ENCODE measurements at places on chromosomes 13 and 19.

DNA sequence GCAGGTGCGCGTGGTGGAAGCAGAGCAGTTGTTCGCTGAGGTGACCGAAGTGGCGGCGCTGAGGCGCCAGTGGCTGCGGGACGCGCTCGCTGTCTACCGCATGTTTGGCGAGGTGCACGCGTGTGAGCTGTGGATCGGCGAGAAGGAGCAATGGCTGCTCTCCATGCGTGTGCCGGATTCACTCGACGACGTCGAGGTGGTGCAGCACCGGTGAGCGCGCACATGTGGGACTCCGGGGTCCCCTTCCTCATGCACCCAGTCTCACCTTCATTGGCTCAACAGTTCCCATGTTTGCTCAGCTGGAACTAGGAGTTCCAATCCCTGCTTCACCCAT, 46.5 kb downstream of the SPTBN4 start:
- DNase-seq = no peak

- DNase-seq = no peak
Measured at GRCh38 chr19:55086730-55087541, 11.3 kb downstream of the EPS8L1 start.

- no peak for DNase-seq
Measured at GRCh38 chr13:71017607-71018006, 849.4 kb downstream of the DACH1 start.

GRCh38 chr13:48615049-48615448, 38.7 kb upstream of the CYSLTR2 start:
- no peak for DNase-seq

DNA sequence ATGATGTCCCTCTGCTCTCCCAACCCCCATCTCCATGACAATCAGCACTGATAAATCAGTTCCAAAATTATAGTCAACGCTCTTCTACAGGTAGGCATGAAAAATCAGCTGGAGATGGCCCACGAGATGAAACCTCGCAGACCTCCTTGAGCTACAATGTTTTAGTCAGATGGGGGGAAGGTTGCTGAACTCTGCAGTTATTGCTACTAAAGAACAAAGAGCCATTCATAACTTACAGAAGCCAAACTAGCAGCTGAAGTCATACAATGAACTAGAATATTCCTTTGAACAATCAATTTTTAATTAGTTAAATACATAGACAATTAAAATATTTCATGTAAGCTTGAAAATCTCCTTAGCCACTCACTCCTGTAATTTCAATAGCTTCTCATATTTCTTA, 179.2 kb downstream of the NHLRC3 start:
- DNase-seq = no peak

- no peak for DNase-seq
Measured at GRCh38 chr13:42266473-42266872, 5.5 kb upstream of the AKAP11 start.

DNA sequence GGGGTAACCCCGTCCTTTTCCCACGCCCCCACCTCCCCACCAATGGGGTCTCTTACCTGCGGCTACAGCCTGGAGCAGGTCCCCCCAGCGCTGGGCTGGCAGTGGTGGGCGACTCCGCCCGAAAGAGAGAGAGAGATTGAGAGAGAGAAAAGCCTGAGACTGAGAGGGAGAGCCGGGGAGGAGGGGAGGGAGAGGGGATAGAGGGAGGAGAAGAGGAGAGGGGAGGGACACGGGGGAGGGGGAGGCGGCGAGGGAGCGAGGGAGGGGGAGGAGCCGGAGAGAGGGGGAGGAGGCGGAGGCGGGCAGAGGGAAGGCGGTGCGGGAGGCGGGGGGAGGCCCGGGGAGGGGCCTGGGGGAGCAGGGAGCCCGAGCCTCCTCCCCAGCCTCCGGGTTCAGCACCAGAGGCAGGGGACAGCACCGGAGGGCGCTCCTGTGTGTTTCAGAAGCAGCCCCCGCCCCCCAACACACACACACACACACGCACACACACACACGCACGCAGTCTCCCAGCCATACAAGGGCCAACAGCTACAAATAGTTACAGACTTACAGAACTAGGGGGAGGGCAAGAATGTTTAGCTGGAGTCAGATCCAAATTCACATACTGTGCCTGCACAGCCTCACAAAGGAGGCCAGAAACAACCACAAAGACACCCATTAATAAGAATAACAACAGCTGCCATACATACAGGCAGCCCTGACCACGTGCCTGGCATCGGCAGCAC, at the start of gene SLC8A2:
TSS of gene SLC8A2 (minus strand) at position 161 of the 725 bp plus-strand sequence. CDS start 5,490 bp downstream, outside the sequence.
- DNase-seq = peak; percentile 43

DNA sequence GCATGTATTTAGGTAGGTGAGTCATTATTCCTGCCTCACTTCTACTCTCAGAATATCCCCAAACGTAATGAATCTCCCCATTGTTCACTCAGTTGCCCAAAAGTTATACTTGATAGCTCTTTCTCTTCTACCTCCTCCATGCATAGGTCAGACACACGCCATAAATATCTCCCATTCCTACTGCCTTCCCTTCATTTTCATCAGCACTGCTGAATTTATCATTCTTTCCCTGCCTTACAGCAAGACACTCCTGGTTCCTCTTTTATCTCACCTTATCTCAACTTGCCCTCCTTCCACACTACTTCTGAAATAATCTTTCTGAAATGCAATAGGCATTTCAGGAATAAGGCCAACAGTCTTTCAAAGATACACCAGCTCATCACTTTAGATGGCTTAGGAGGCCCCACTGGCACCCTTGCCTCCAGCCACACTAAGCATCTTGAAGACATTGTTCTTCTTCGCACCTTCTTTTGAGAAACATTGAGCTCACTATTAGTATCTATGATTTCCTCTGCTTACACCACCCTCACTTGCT, 333.9 kb downstream of the MYO16 start:
- DNase-seq = no peak

DNA sequence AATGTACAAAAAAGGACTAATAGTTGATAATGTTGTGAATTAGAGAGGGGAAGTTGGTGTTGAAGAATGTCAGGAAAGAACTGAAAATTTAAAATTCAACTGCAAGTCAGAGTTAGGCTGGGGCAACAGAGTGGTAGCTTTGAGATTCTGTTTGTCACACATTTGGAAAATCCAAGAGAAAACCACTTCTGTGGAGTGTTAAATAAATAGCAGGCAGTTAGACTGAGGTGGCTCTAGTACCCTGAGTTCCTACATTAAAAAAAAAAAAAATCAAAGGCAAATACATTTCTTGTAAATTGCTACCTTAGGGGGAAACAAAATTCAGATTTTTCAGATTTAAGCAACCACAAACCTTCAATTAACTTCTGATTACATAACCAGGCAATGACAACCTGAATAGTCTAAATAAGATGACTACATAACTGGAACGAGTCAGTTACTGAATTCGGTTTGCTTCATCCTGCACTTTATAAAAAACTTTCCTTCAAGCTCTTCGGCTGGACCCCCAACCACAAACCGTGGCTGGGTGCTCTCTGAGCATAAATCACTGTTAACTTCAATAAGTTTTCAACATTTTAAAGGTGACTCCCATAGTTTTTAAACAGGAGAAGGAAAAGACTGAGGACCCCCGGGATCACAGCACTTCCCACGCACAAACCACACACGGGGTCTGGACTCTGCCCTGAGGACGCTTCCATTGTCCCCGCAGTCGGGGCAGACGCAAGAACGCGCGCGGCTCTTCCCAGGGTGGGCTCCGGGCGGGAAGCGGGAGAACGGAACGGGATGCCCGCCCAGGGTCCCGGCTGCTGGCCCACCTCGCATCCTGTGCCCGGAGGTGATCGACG, 725 bp downstream of the ZNF682 start:
- DNase-seq = no peak

DNA sequence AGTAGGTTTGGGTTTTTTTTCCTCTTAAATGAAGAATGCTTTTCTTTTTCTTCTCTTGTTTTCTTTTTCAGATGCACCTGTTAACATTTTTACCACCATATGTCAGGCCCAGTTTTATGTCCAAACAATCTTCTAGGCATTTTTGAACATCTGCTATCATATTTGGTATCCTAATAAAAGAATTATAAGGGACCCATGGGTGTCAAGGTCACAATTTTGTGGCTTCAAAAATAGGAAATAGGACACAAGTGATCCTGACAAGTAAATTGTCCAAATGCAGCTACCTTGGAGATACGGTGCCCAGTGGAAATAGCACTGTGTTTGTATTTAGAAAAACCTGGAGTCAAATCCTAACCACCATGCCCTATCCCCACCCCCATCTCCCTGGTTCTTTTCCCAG, 270.3 kb downstream of the MZT1 start:
- DNase-seq = no peak

DNA sequence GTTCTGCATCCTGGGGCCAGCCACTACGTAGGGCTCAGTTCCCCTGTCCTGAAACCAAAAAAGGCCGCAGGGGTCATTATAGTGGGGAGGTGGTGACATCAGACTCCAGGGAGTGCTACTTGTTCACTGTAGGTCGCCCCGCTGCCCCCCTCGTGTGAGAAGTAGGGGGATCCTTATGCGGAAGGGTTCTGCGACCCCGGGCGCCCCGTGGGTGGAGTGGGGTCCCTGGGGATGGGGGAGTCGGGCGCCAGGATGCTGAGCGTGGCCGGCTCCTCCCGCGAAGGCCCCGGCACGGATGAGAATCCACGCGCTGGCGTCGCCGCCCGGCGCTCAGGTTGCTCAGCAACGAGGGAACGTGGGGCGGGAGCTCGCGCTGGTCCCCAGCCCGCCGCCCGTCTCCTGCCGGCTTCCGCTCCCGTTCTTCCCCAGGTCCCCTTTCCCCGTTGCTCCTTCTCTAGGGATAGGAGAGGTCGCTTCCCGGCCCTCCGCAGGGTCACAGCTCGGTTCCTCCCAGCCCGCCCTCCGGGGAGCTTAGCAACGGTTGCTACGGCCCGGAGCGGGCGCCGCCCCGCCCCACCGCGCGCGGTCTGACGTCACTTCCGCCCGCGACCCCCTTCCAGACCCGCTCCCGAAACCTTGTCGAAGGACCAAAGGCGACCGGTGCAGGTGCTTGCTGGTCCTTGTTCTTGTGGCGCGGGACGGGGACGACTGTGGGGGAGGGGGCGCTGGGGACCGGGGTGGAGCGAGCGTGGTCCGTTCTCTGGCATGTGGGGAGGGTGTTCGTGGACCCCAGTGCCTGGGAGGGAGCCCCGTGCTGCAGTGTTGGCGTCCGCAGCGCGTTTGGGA, at the start of gene NAT14:
TSS of gene NAT14 (plus strand) at position 596 of the 846 bp plus-strand sequence. CDS start 521 bp downstream, outside the sequence.
- DNase-seq = peak; percentile 49

DNA sequence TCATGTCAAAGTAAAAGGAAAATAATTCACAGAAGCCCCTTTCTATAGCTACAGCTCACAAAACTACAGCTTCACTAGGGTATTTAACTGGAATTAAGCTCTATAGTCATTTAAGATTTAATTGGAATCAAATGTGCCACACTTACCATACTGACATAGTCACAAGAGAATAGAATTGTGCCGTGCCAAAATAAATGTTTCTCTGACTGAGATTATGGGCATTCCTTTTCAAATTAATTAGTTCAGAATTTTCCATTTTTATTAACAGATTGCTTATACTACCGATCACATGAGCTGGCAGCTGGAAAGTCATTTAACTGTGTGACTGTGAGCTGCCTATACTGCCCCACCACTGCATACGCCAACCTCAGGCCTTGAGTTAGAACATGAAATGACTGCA, 108.4 kb downstream of the LHFPL6 start:
- no peak for DNase-seq

DNA sequence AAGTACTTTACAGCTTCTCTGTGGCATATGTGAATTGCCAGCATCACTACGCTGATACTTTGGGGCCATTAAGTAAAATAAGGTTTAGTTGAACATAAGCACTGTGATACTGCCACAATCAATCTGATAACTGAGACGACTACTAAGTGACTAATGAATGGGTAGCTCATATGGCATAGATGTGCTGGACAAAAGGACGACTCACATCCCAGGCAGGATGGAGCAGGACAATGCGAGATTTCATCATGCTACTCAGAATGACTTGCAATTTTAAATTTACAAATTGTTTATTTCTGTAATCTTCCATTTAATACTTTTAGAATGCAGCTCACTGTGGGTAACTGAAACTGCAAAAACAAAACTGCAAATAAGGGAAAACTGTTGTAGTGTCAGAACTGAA, 13.6 kb downstream of the CCDC122 start:
- DNase-seq = no peak

GRCh38 chr19:610071-610800, 20.6 kb downstream of the HCN2 start:
- no peak for DNase-seq

DNA sequence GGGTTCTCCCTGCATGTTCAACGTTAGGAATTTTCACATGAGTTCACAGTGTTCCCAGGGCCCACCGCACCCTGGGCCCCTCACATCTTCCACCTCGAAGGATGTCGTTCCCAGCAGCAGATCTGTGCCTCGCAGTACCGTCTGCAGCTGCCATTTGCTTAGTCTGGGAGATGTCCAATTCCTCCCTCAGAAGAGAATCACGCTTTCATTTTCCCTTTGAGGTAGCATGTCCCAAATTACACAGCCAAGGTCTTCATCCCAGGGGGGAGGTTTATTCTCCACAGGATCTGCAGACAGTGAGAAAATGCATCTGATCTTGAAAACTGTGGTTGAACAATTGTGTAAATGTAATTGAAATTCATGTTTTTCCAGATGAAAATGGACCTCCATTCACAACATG, 150.2 kb downstream of the DCT start:
- no peak for DNase-seq

DNA sequence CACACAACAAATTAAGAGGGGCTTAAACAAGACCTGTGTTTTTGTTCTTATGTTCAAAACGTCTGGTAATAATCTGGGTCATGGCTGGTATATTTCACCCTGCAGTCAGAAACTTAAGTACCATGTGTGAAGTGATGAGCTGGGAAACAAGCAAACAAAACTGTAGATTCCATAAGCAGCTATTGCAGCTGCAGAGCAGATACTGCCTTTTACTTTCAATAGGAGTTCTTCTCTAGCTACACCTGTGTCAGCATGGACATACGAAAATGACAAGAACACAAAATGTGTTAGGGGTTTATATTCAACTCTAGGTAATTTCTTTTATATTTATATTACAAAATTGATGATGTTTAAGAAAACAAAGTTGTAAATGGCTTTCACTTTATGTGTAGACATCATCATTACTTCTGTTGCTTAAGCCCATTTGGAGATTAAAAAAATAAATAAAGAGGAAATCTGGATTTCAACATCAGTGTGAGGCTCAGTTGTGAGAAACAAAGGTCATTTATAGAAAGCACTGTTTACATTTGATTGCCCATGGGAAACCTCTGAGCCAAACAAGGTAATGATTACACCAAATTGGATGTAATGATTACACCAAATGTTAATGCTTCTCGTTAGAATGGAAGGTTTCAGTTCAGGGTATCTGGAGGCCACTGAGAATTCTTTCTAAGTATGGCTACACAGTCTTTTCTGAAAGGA, 451.0 kb upstream of the SLC10A2 start:
- no peak for DNase-seq
